ENCODE measurements at places on chromosomes 3 and 15. TPM values are rescaled to one million over a fixed set of nuclear protein-coding genes. Genes with fewer than 3 reads are reported as not detected.

DNA sequence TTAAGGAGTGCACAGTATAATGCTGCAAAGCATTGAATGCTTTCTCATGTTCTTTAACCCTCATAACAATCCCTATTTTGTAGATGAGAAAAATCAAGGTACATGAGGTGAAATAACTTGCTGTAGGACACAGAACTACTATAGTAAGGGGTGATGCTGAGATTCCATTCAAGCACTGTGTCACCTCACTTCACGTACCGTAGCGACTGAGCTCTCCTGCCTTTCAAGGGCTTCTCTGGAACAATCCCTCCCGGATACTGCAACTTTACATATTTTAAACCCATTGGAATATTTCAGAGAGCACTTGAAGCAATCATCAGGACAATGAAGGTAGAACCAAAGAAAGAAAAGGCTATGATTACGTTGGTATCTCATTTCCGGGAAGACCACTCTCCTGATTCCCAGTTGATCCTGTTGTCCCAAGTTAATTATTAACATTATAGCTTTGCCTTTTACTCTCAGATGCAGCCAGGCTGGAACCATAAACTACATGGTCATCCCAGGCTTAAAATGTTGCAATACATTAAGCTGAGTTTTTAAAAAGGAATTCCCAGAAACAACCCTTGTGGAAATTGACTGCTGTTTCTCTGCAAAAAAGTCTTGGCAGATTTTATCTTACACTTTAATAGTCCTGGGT is 252.2 kb upstream of the IGF1R start:
- no peak overlapping the region for H3K27ac ChIP-seq
- no peak for DNase-seq
- H3K4me1 ChIP-seq = no peaks in the 10 kb centered on the region
- H3K36me3 ChIP-seq = no peaks in the 10 kb centered on the region
- H3K27me3 ChIP-seq = peaks cover 3% of the 10 kb centered on the region
- H3K4me3 ChIP-seq = no peak overlapping the region

DNA sequence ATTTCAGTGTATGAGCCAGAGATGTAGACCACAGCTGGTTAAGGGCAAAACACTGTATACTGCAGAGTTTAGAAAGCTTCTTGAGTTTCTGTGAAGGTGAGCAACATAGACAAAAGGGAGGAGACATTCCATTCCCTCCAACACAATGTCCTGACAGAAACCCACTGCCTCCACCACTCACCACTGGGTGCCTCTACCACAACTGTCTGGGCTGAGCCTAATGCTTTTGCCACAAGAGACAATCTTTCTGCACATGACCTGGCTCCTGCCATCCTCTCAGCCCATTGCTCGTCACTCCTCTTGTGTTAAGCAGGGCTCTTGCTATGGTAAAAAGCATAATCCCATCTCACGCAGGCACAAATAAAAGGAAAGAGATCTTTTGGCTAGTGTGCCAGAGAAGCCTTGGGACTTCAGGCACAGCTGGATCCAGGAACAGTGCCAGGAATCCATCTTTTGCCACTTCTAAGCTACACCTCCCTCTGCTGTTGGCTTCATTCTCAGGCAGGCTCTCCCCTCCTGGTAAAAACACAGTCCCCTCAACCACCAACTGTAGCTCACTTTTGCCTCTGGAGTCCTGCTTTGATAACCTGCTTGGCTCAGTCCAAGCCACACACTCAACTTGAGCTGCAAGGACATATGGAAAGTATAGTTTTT is 140.6 kb upstream of the PRR20G start:
- no peaks in the 10 kb centered on the region for H3K4me1 ChIP-seq
- peaks cover 32% of the 10 kb centered on the region for H3K27me3 ChIP-seq
- DNase-seq = no peak
- H3K36me3 ChIP-seq = no peaks in the 10 kb centered on the region
- no peak overlapping the region for H3K27ac ChIP-seq

GRCh38 chr3:79286882-79287281 is 480.9 kb downstream of the ROBO1 start:
- H3K36me3 ChIP-seq = no peaks in the 10 kb centered on the region
- no peak overlapping the region for H3K4me3 ChIP-seq
- DNase-seq = no peak
- H3K27me3 ChIP-seq = no peaks in the 10 kb centered on the region

DNA sequence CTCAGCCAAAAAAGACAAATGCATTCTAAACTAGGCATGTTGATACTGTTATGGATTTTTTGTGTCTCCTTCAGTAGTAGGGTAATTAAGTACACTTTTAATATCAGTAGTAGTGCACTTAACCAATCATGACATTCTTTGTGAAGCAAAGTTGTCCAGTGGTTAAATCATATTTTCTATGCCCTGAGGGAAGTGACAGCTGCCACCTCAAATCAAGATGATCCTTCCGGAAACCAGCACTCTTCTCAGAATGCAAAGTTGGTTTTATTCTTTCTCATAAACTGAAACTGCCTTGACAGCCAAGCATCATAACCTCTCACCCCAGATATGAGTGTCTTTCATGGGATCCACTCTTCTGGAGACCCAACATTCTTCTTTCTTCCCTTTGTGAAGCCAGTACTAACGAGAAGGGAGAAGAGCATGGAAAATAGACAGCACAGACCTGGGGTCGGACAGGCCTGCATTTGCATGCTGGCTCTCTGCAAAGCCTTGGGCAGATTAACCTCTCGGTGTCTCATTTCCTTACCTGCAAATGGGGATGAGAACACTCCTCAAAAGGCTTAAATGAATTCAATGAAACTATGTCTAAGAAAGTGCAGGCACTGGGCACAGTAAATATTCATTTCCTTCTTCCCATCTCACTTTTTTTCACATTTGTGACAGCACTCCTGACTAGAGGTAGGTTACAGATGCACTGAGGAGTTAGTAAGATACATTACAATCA is 13.2 kb downstream of the AAGAB start:
- H3K27ac ChIP-seq = peak overlapping the region; percentile 67
- peaks cover 36% of the 10 kb centered on the region for H3K4me1 ChIP-seq
- DNase-seq = no peak
- peaks cover 21% of the 10 kb centered on the region for H3K36me3 ChIP-seq
- no peaks in the 10 kb centered on the region for H3K27me3 ChIP-seq
- H3K4me3 ChIP-seq = peak overlapping the region; percentile 33

- H3K4me1 ChIP-seq = no peaks in the 10 kb centered on the region
- H3K27me3 ChIP-seq = peaks cover 18% of the 10 kb centered on the region
- H3K27ac ChIP-seq = no peak overlapping the region
- no peak for DNase-seq
Observed at GRCh38 chr15:29888646-29889045, 66.4 kb upstream of the TJP1 start.

DNA sequence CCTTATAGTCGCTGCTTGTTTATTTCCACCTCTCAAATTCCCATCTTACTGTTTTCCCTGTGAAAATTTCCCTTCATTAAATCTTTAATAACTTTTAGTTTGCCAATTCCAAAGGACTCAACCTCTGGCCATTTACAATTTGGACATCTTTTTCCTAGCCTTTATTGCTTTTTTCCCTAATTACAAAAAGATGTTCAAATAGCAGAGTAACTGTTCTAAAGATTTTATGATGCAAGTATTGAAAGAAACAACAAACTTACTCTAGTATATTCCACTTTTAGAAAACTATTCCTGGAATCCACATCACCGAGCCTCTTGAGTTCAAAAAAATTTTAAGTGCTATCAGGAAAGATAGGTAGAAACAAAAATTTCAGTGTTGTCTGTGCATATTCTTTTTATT is 174.1 kb upstream of the UBE2E2 start:
- H3K4me1 ChIP-seq = no peaks in the 10 kb centered on the region
- no peaks in the 10 kb centered on the region for H3K36me3 ChIP-seq
- peaks cover 7% of the 10 kb centered on the region for H3K27me3 ChIP-seq
- no peak overlapping the region for H3K27ac ChIP-seq

DNA sequence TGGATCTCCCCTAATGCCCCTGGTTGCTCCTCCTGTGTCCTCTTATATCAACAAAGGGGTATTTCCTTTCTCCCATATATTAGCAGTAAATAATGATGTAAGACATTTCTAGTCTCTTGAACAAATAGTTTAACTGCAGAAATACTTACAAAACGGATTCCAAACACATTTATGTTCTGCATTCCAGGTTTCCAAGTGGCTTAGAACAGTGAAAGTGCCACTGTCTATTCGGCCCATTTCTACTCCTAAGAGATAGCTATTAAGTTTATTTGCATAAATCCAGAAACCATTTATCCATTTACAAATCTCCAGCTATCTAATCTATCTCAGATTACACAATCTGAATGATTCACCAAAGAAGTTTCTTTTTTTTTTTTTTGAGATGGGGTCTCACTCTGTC is 55.8 kb upstream of the FRMD4B start:
- no peak for DNase-seq
- H3K4me3 ChIP-seq = no peak overlapping the region
- no peaks in the 10 kb centered on the region for H3K36me3 ChIP-seq

DNA sequence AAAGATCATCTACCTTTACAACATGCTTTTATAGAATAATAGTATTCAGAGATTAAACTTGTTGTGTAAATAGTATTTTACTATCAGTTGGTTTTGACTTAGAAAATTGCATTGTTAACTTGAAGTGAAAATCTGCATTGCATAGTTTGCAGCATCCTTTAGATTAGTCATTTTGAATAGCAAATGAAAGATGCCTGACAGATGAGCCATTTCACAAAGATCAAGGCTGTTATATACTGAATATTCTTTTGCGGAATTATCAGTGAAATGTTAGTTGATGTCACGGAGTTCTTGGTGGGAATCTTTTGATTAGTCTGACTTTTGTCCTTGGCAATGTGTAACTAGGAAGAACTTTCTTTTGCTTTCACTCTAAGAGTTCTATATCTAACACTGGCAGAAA is 24.5 kb downstream of the RSRC1 start:
- no peak overlapping the region for H3K27ac ChIP-seq
- H3K4me1 ChIP-seq = no peaks in the 10 kb centered on the region
- peaks cover 23% of the 10 kb centered on the region for H3K36me3 ChIP-seq
- H3K27me3 ChIP-seq = no peaks in the 10 kb centered on the region

DNA sequence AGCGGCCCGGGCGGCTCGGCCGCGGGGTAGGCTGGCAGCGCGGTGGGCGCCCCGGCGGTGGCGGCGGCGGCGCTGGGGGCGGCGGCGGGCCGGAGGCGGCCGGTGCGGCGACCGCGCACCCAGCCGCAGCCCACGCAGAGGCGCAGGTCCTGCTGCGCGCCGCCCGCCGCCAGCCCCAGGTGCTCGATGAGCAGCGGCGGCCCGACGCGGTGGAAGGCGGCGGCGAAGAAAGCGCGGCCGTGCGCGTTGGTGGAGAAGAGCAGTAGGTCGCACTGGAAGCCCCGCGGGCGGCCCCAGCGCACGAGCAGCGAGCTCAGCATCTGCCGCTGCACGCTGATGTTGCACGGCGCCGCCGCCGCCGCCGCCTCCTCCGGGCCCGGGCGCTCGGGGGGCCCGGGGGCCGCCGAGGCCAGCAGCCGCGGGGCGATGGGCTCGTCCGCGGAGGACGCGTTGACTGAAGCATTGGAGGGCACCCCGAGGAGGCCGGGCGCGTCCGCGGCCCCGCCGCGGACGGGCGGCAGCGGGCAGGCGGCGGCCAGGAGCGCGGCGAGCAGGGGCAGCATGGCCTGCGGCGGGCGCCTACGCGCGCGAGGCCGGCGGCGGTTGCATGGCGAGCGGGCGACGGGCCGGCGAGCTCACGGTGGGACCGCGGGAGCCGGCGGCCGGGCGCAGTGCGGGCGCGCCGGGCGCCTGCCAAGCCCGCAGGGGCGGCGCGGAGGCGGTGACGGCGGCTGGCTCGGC is 452 bp downstream of the TMEM158 start:
- H3K27me3 ChIP-seq = peaks cover 83% of the 10 kb centered on the region
- H3K27ac ChIP-seq = no peak overlapping the region
- DNase-seq = peak; percentile 68
- H3K4me1 ChIP-seq = peaks cover 9% of the 10 kb centered on the region
- H3K36me3 ChIP-seq = no peaks in the 10 kb centered on the region

DNA sequence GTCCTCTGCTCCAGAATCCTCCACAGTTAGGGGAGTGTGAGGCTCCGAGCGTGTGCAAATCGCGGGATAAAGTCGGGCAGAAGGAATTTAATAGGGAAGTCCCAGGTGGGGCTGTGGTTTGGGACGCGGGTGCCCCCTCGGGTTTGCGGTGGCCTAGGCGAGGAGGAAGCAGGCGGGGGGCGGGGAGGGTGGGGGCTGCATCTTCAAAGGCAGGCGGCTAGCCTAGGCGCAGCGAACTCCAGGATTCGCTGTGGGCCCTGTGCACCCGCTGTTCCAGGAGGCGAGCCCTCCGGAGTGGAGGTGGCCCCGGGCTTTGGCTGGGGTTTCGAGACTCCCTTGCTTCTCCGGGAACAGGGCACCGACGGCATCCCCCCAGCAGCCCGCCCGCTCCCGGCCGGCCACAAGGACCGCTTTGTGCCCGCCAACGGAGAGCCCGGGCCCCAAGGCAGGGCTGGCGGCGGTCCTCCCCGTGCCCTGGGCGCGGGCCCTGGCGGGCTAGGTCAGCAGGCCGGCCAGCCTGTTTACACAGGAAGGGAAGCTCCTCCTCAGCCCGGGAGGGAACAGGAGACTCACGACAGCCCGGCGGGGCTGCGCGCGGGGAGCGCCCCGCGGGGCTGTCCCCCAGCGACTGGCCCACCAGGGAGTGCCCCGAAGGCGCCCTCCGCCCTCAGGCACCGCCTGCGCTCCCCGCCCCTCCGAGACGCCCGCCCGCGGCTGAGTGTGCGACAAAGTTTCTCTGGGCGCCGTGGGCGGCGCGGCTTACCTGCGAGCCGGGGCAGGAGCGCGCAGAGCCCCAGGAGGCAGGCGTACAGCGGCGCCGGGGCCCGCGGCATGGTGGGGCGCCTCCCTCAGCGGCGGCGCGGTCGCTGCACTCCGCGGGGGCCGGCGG is 753 bp downstream of the ITGB5 start:
- no peak overlapping the region for H3K27ac ChIP-seq
- H3K4me3 ChIP-seq = peak overlapping the region; percentile 64
- H3K36me3 ChIP-seq = no peaks in the 10 kb centered on the region
- peak; percentile 56 for DNase-seq
- peaks cover 61% of the 10 kb centered on the region for H3K27me3 ChIP-seq
- H3K4me1 ChIP-seq = peaks cover 5% of the 10 kb centered on the region

The CASR gene
- total RNA-seq = not detected

The TRH gene
- total RNA-seq = not detected

The CCR8 gene
- total RNA-seq = 1.2 TPM

The PROS1 gene
- total RNA-seq = 0.09 TPM

All from activated naive CD8-positive, alpha-beta T cell treated with anti-CD3 and anti-CD28 coated beads, Interleukin-2, amount 10 ng/mL, durations not matched to agents 7 days and 5 days (primary cell).